ENCODE measurements at places on chromosomes 2 and 18.

GRCh38 chr18:77062518-77063003 lies 70.0 kb downstream of the MBP start:
- DNase-seq, result no peak

DNA sequence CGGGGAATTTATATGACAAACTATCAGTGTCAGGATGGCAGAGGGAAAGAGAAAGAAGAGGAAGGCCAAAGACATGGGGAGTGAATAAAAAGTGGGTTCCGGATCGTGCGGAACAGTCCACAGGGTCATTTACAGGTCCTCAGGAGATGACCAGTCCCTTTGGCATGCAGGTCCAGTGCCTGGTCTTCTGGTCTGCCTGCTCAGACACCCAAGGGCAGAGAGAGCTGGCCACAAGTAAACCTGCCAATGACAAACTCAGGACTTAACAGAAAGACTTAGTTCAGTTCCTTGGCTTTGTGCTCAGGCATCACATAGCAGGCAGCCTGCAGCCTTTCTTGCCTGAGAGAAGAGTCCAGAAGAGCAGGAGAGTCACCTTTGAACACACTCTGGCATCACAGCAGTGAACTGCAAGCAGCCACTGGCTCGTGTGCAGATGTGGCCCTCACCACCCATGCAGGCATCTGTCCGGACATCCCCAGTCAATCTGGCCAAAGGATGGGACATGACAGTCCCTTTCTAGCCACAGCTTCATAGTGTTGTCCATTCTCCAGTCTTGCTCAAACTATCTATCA lies 14.0 kb downstream of the TMEM127 start:
- DNase-seq, result no peak

DNA sequence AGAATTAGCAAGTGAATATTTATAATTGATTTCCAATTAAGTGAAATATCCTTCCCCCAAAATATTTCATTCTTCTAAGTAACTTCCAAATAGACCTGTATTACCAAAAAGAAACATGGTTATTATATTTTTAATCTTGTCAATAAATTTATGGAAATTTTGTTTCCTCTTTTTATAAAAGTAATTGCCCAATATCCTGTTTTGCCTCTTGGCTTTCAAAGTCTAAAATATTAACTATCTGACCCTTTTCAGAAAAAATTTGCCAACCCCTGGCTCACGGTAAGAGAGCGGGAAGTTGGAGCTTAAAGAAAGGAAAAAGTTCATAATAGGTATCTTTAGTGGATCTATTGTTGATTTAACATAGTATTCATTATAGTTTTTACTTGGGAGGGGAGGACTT lies 20.4 kb upstream of the SANBR start:
- DNase-seq, result no peak

GRCh38 chr2:101113441-101114267 lies 37.5 kb downstream of the TBC1D8 start:
- DNase-seq, result no peak

GRCh38 chr2:206971805-206972204 lies 32.5 kb downstream of the CPO start:
- DNase-seq, result no peak

DNA sequence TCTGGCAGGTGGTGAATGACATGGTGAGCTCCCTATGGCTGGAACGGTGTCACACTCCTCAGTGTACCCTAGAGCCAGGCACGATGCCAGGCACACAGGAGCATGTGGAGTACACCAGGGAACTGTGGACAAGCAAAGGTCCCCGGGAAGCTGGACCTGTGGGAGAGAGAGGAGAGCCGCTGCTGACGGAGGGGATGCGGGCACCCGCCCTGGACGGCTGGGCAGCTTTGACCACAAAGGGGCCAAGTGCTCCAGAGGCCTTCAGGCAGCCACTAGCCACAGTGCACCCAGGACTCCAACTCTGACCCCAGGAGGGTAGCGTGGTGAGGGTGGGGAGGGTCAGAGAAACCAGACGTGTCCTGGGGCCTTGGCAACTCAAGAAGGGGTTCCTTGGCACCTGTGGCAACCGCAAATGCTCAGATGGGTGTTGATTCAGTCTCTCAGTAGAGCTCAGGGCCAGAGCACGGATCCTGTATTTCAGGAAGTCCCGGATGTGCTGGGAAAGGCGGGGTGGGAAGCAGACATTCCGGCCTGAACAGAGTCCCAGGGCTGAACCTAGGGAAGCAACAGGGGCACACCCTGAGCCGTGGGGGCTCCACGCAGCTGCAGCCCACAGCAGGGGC lies 2.3 kb upstream of the MAB21L4 start:
- DNase-seq, result no peak

DNA sequence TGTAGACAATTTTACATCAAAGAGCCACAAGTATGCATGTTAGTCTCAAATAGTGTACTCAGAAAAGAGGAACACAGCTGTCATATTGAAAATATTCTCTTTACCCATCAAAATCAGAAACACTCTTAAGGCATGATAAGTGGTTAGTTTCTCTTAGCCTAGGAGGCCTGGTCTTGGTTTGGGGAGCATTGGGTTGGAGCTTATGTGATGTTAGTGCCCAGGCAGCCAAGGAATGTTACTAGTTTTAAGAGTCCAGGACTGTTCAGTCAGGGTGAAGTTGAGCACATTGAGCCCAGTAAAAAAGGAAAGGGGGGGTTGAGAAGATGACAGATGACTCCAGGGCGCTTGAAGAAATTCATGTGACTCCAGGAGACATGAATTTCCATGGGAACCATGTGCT lies 340.6 kb downstream of the HRH4 start:
- DNase-seq, result no peak

DNA sequence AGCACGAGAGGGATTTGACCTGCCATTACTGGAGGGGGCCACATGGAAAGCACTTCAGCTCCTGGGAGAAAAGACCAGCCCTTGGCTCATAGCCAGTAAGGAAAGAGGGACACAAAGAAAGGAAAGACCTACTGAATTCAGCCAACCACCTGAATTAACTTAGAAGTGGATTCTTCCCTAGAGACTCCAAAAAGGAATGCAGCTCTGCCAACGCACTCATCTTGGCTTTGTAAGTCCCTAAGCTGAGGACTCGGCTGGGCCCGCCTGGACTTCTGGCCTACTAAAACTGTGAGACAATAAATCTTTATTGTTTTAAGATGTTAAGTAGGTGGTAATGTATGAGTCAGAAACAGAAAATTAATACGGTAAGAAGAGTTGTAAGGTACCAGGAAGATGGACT lies 11.5 kb downstream of the ATF2 start:
- DNase-seq, result no peak

DNA sequence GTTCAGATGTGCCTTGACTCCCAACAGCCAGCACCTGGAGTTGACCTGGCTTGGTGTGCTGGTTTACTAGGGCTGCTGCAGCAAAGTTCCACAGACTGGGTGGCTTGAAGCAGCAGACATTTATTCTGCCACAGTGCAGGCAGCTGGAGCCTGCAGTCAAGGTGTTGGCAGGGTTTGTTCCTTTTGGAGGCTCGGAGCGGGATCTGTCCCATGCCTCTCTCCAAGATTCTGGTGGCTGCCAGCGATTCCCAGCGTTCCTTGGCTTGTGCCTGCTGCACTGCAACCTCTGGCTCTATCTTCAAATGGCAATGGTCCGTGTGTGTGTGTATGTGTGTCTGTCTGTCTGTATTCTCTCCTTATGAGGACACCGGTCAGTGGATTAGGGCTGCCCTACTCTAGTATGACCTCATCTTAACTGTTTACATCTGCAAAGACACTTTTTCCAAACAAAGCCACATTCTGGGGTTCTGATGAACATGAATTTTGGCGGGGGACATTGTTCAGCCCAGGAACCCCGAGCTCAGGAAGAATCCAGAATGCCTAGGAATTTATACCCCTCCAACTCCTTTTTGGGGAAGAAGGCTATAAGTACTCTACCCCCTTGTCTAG lies 44.7 kb upstream of the TMEM131 start:
- DNase-seq, result no peak

GRCh38 chr2:158965641-158966040 lies 2.8 kb upstream of the TANC1 start:
- DNase-seq, result no peak

DNA sequence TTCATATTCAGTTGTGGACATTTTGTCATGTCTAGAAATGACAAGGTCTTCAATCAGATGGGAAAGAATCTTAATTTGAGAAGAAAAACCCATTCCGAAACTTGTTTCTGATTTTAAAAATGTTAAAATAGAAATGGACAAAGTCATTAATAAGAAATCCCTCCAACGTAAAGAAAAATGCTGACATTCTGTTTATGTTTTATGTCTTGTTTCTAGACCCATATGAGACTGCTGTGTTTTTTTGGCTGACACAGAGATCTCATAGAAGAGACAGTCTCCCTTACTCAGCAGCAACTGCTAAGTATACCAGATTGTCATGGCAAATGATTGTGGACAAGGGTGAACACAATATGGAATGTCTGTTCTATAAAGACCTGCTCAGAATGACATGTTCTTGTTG lies 538.5 kb downstream of the ZEB2 start:
- no peak for DNase-seq

DNA sequence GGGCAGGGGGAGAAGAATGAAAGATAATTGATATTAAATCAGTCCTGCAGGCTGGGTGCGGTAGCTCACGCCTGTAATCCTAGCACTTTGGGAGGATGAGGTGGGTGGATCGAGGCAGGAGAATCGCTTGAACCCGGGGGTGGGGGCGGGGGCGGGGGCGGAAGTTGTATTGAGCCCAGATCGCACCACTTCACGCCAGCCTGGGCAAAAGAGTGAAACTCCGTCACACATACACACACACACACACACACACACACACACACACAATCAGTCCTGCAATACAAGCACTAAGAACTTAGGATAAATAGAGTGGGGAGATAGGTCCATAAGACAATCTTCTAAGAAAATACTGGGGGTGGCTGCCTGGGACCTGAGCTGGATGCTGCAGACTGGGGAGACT lies 15.1 kb upstream of the PKDCC start:
- no peak for DNase-seq

- DNase-seq, result no peak
Measured at GRCh38 chr2:205407984-205408383, 274.3 kb upstream of the NRP2 start.

DNA sequence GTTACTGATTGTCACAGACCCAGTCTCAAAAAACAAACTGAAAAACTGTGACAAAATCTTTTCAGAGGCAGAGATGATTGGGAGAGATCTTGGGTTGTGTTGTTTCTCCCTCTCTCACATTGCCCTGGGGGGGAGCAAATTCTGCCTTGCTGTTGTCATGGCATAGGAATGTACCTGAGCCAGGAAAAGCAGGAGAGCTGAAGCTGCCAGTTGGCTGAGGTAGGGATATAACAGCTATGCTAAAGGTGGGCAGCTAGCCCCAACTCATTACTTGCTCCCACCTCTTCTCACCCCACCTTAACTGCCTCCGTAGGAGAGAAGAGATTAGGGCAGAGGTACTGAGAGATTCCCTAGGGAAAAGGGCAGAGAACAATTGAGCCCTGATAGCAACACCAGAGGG lies 299.3 kb downstream of the OSR1 start:
- no peak for DNase-seq

GRCh38 chr2:158034198-158034866 lies 67.3 kb upstream of the UPP2 start:
- DNase-seq, result no peak

- no peak for DNase-seq
Measured at GRCh38 chr2:138125306-138126288, 161.3 kb downstream of the HNMT start.

DNA sequence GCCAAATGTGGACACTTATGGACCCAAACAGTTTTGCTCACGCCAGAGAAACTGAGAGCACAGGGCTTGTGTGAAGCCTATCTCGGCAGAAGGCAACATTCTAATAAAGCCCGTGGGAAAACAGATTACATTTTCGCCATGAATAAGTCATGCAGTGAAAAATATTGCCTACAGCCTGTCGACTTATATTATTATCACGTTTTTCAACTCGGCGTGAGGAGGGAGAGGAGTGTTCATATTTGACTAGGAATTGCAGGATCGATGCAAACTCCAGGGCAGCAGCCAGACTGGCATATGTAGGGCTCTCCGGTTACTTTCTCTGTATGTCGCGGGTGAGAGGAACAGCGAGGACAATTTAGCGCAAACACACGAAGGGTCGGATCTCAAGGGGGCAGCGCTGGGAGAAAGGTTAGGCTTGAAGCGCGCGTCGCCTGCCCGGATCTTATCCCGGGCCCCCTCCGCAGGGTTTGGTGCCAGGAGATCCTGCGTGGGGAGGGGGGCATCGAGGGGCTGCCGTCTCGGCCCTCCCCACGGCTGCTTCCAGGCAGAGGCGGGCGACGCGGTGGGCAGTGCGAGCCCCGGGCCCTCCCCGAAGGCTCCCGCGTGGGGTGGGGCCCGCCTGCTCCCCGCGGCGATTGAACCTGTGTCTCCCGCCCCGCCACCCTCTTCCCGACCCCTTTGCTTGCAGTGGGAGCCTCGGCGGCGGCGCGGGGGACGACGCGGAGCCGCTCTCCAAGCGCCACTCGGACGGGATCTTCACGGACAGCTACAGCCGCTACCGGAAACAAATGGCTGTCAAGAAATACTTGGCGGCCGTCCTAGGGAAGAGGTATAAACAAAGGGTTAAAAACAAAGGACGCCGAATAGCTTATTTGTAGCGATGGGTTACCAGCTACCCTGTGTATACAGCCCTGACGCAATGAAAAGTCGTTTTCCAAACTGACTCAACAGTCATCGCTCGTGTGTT lies 4.4 kb downstream of the ADCYAP1 start:
- DNase-seq, result no peak

GRCh38 chr18:73511771-73512503 lies 635.7 kb downstream of the FBXO15 start:
- no peak for DNase-seq

DNA sequence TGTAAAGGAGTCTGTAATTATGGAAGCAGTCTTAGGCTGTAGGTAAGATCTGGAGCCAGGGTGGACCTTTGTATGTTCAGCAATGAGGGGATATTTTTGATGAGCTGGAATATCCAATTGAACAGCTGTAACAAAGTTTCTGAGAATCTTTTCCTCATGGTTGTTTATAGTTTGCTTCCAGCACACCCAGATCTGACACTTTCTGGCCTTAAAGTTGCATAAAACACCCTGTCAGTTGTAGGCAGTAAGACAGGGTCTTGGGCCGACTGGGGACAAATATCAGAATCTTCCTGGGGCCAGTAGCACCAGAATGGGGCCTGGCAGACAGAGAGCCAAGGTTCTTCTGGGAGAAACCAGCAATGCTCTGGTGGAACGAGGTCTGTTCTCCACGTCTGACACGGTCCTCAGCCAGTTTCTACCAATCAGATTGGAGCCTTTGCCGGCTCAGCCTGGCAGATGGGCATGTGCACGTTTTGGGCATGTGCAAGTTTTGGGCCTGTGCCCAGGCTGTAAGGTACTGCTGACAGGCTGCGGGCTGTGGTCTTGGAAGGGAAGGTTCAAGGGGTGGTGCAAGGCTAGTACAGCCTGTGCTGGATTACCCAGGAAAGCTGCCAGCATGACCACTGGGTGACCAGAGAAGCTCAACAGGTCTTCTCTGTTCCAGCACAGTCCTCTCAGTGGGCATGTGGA lies 89.8 kb downstream of the PRKCE start:
- DNase-seq, result no peak

Measured in esophagus squamous epithelium (tissue), 5 donors.